ENCODE measurements at places on chromosomes 3 and 15.
A peak's percentile ranks its signal among the peaks of the same experiment; 100 is the strongest.

DNA sequence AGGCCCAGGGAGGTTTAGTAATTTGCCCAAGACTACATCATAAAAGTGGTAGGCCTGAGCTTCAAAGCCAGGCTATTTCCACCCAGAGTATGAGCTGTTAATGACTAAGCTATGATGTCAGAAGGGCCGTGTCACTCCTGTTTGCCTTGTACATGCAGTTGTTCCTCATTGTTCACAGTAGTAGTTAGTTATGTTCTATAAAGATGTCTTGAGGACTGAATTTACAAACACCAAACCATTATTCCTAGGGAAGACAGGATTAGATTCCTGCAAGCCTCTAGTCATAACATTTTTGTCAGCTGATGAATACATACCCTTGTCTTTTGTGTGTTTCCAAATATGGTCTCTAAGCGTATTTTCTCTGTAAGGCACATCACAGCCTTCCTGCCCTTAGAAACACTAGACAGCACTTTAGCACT is 20.9 kb upstream of the LARS2 start:
- no peaks in the 10 kb centered on the region for H3K36me3 ChIP-seq
- H3K4me3 ChIP-seq = no peak overlapping the region
- no peak overlapping the region for H3K27ac ChIP-seq
- no peaks in the 10 kb centered on the region for H3K4me1 ChIP-seq
- H3K27me3 ChIP-seq = no peaks in the 10 kb centered on the region

DNA sequence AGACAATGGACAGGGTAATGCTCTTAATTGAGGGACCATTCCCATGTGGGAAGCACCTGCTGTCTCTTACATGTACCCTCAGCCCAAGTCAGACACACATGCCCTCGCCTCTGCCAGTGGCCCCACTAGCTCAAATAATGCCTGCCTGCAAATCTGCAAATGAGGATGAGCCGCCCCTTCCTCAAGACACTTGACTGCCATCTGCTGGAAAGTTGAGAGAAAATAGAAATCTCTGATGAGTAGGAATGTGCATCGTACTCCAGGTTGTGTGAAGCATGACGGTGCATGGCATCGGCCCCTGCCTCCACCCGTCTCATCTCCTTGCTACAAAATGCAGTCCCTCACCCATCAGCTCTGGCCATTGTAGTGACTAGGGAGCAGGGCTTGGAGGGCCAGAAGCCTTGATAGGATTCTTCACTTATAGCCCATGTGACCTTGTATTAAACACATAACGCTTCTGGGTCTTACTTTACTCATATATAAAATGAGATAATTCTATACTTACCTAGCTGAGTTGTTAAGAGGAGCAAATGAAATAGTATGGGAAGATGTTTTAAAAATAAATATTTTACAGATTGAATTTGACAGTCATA is 6.3 kb upstream of the SCN5A start:
- DNase-seq = no peak
- H3K36me3 ChIP-seq = no peaks in the 10 kb centered on the region
- H3K27ac ChIP-seq = no peak overlapping the region
- H3K4me1 ChIP-seq = peaks cover 10% of the 10 kb centered on the region
- peaks cover 10% of the 10 kb centered on the region for H3K27me3 ChIP-seq
- H3K4me3 ChIP-seq = no peak overlapping the region

DNA sequence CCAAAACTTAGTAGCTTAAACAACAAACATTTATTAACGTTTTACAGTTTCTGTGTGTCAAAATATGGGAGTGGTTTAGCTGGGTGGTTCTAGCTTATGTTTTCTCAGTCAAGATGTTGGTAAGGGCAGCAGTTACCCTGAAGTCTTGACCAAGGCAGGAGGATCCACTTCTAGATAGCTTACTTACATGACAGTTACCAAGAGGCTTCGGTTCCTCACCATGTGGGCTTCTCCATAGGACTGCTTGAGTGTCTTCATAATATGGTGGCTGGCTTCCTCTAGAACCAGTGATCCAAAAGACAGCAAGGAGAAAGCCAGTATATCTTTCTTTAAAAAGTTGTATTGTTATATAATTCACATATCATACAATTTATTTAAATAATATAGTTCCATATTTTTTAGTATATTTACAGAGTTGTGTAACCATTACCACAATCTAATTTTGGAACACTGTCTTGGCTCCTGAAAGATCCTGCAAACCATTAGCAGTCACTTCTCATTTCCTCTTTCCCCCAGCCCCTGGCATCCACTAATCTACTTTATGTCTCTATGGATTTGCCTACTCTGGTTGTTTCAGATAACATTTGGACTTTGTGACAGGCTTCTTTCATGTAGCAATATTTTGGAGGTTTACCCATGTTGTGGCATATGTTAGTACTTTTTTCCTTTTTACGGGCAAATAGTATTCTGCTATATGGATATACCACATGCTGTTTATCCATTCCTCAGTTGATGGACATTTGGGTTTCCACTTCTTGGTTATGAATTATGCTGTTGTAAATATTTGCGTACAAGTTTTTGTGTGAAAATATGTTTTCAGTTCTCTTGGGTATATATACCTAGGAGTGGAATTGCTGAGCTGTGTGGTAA is 33.3 kb downstream of the MAPK6 start:
- no peak overlapping the region for H3K4me3 ChIP-seq
- H3K27me3 ChIP-seq = no peaks in the 10 kb centered on the region
- H3K4me1 ChIP-seq = peaks cover 29% of the 10 kb centered on the region
- no peak for DNase-seq
- peaks cover 13% of the 10 kb centered on the region for H3K36me3 ChIP-seq
- peak overlapping the region; percentile 70 for H3K27ac ChIP-seq

GRCh38 chr3:120214176-120214575 is 70.8 kb downstream of the GPR156 start:
- no peak overlapping the region for H3K27ac ChIP-seq
- no peak overlapping the region for H3K4me3 ChIP-seq
- no peaks in the 10 kb centered on the region for H3K27me3 ChIP-seq

- H3K27me3 ChIP-seq = no peaks in the 10 kb centered on the region
- H3K27ac ChIP-seq = no peak overlapping the region
- no peak overlapping the region for H3K4me3 ChIP-seq
- no peak for DNase-seq
- H3K4me1 ChIP-seq = peaks cover 12% of the 10 kb centered on the region
- no peaks in the 10 kb centered on the region for H3K36me3 ChIP-seq
Measured at GRCh38 chr3:56137415-56137814, 330.9 kb downstream of the ERC2 start.

DNA sequence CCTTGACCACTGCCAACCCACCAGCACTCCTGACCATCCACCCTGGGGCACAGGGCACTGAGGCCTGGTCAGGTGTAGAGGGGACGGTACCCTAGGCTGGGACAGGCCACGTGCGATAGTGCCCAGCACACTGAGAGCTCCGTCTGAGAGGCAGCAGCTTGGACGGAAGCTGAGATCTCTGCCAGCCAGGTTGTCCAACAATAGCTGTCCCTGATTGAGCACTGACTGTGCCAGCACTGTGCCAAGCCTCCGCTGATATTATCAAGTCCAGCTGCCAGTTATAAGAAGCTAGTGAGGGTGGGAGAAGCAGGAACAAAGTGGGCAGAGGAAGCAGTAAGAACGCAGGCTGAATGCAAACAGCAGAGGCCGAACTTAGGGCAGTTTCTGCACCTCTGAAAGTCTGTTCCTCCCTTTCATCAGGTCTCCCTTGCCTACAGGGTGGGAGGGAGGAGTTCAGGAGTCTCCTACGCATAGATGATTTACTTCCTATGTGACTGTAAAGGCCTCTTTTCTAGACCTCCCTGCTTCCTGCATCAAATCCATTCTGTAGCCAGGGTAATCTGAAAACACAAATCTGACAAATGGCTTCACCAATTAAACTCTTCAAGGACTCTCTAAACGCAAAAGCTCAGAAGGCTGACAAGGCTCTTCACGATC is 29.7 kb downstream of the MRPS11 start:
- no peaks in the 10 kb centered on the region for H3K27me3 ChIP-seq
- no peaks in the 10 kb centered on the region for H3K4me1 ChIP-seq
- H3K4me3 ChIP-seq = no peak overlapping the region
- H3K36me3 ChIP-seq = no peaks in the 10 kb centered on the region

- H3K27ac ChIP-seq = no peak overlapping the region
- peaks cover 19% of the 10 kb centered on the region for H3K4me1 ChIP-seq
- H3K36me3 ChIP-seq = no peaks in the 10 kb centered on the region
Measured at GRCh38 chr3:170220871-170221270, 1.4 kb upstream of the PRKCI start.

DNA sequence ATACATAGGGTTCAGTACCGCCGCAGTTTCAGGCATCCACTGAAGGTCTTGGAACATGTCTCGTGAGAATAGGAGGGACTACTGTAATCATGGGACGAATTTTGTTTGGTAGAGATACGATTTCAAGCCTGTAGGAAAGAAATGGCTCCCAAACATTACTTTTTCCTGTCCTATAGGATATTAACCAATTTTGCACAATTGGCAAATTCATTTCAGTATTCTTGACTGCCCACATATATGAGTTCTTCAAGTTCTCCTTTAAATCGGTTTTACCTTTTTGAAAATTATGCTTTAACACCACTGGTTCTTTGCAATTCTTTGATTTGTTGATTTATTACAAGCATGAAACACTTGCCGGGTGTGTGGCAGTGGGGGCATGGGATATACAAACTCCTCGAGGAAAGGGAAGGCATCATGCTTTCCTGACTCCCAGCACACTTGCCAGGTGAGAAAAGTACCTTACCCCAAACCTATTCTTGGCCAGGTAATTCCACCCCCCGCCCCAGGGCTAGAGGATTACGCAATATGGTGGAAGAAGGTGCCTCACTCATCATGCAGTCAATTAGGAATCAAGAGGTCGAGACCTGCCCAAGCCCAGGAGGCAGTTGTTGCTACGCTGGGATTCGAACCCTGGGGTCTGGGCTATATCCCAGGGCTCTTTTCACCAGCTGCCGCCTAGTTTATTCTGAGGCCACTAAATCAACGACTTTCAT is 584 bp upstream of the LARS2 start:
- H3K4me1 ChIP-seq = peaks cover 14% of the 10 kb centered on the region
- H3K27ac ChIP-seq = peak overlapping the region; percentile 85
- peaks cover 4% of the 10 kb centered on the region for H3K36me3 ChIP-seq

DNA sequence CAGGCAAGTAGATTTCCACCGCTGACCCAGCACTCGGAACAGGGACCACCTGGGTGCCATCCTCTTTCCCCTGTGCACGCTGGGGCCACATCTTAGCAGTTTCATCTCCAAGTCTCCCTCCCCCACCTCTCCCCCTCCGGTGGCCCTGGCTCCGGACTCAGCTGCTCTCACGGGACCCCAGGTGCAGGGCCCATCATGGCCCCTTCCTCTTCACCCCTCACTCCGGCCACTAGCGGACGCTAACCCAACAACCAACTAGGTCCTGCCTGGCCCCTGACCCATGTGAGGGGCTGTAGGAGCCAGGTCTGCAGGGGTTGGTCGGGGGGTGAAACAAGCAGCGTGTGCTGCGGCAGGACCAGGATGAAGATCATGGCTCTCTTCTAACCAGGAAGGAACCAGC is 31.3 kb upstream of the IQSEC1 start:
- no peaks in the 10 kb centered on the region for H3K36me3 ChIP-seq
- no peak for DNase-seq
- H3K4me1 ChIP-seq = no peaks in the 10 kb centered on the region
- peaks cover 5% of the 10 kb centered on the region for H3K27me3 ChIP-seq
- H3K27ac ChIP-seq = no peak overlapping the region
- no peak overlapping the region for H3K4me3 ChIP-seq

GRCh38 chr15:99435877-99436541 is 129.8 kb upstream of the MEF2A start:
- H3K4me1 ChIP-seq = peaks cover 35% of the 10 kb centered on the region
- H3K27ac ChIP-seq = no peak overlapping the region
- H3K4me3 ChIP-seq = no peak overlapping the region
- no peak for DNase-seq

- no peaks in the 10 kb centered on the region for H3K36me3 ChIP-seq
- H3K27ac ChIP-seq = no peak overlapping the region
- no peaks in the 10 kb centered on the region for H3K27me3 ChIP-seq
- no peaks in the 10 kb centered on the region for H3K4me1 ChIP-seq
Measured at GRCh38 chr3:99366663-99367429, 271.5 kb upstream of the COL8A1 start.

- H3K4me3 ChIP-seq = no peak overlapping the region
- H3K27ac ChIP-seq = no peak overlapping the region
- H3K27me3 ChIP-seq = no peaks in the 10 kb centered on the region
Measured at GRCh38 chr15:28932361-28932760, 46.6 kb downstream of the APBA2 start.

DNA sequence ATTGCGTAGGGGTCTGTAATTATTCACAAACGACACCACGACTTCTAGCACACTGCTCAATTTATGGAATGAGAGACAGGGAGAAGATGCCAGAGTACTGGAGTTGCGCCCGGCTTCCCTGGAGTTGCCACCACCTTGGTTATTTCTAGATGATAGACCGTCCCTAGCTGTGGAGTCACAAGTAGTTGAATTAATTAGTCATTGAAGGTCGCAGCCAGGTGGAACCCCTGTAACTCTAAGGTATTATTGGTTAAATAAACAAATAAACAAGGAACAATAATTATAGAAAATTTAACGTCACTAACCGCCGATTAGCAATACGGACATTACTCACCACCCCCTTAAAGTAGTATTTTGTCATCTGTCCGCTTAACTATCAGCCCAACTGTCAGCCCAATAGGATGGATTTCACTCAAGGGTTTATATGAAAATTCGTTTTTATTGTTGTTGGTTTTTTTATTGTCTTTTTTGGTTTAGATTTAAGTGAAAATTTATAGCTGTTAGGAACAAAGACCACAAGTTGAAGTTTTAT is 911 bp upstream of the AZI2 start:
- peak overlapping the region; percentile 98 for H3K27ac ChIP-seq
- peaks cover 14% of the 10 kb centered on the region for H3K4me1 ChIP-seq
- no peaks in the 10 kb centered on the region for H3K27me3 ChIP-seq
- no peak for DNase-seq
- H3K4me3 ChIP-seq = peak overlapping the region; percentile 62

DNA sequence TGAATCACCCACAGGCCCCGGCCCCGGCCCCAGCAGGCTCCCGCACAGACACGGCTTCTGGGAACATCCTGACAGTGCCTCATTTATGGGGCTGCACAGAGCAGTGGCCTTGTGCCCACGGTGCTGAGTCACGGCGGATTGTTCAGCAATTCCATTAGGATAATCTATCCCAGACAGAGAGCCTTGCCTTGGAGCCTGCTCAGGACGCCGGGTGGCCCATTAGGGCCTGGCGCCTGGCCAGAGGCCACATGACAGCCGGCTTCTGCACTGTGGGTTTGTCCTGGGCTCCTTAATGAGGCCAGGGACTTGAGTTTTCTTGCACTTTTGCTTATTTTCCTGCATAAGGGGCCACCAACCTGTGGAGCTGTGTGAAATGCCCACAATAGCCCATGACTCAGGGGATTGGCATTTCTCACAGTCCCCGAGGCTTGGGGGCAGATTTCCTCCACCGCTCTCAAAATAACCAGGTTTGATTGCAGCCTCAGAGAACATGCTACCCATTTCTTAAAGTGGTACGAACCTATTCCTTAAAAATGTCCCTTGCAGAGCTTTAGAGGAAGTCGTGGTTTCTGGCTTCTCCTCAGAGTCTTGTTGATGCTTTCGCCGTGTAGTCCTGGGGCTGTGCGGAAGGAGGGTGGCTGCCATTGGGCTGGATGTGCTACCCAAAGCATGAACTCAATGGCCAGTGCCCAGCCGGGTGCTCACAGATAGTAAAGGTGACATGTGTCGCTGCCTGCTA is 19.0 kb downstream of the SYNM start:
- peak overlapping the region; percentile 55 for H3K4me3 ChIP-seq
- H3K27ac ChIP-seq = peak overlapping the region; percentile 20
- H3K4me1 ChIP-seq = peaks cover 17% of the 10 kb centered on the region
- H3K27me3 ChIP-seq = peaks cover 11% of the 10 kb centered on the region
